Cerebellar nuclear complex (tissue), 1 donor: ENCODE measurements at places on chromosomes 5 and 9.

GRCh38 chr5:122871661-122872060 lies 26.2 kb downstream of the SNX24 start:
- DNase-seq, result no peak

DNA sequence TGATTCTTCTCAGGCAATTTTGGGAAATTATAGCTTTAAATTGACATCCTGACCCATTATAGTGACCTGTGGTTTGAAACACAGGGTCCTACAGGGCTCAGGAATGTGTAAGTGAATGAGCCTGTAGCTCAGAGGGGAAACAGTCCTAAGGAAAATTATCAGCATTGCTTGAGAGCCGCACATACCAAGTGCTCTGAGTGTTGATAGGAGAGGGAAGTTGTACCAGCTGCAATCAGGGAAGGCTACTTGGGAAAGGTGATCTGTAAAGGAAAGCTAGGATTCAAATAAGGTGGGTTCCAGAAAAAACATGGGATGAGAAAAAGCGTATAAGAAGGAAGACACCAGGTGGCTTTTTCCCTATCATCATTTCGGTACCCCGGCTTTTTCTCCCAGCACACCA lies 4.4 kb upstream of the SLC25A51 start:
- no peak for DNase-seq

DNA sequence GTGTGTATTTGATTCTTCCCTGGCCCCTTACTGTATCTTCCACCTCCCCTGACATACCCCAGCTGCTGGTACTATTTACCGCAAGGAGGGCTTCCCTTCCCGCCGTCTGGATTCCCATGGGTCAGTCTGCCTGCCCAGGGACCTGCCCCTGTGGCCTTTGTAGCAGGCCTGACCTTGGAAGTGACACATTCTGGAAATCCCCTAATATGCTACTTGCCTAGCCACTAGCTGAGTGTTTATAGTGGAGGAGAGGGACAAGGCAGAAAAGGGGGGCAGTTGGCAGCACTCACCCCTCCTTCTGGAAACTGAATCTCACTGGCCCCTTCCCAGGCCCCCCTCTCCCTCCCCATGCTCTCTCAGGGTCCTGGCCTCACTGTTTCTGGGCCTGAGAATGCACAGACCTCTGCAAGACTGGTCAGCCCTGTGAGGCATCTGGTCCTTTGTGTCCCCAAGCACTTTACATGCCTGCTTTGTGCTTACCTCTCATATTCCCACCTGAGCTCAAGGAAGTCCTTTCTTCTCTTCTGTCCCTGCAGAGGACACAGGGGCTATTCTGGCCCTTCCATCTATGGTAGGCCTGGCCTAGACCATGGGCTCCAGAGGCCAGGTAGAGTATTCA lies 8.2 kb upstream of the CCL21 start:
- no peak for DNase-seq

DNA sequence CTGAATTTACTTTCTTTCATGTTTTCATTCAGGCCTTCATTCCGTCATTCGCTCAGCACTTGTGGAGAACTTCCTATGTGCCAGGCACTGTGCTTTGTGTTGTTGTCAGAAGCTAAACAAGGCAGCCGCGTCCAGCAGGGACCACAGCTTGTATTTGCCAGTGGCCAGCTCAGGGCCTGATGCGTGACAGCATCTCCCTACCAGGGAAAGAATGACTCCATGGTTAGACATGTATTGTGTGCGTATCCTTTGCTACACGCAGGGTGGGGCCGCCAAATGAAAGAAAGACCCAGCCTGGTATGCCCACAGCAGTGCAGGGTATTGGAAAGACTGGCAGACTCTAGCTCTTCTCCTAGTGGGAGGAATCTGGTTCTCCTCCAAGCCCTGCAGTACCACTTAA lies 4.7 kb upstream of the COL27A1 start:
- DNase-seq, result no peak

DNA sequence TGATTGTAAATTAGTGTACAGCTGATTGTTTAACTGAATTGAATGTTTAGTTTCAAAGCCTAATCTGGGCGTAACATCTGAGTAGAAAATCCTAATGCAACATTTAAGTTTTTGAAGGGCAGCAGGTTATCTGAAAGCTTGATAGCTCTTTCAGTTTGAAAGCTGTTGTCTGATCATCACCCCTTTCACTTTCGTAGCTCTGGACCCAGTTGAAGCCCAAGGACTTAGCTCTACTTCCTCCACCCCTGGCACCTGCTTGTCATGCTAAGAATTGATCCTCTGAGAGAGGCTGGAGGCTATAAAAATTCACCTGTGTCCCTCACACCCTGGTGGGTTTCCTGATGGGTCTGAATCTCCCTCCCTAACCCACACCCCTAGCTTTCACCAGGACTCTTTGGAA lies 86.0 kb downstream of the ZFAND5 start:
- no peak for DNase-seq

GRCh38 chr9:134787601-134788531 lies 92.7 kb upstream of the FCN2 start:
- DNase-seq, result no peak

DNA sequence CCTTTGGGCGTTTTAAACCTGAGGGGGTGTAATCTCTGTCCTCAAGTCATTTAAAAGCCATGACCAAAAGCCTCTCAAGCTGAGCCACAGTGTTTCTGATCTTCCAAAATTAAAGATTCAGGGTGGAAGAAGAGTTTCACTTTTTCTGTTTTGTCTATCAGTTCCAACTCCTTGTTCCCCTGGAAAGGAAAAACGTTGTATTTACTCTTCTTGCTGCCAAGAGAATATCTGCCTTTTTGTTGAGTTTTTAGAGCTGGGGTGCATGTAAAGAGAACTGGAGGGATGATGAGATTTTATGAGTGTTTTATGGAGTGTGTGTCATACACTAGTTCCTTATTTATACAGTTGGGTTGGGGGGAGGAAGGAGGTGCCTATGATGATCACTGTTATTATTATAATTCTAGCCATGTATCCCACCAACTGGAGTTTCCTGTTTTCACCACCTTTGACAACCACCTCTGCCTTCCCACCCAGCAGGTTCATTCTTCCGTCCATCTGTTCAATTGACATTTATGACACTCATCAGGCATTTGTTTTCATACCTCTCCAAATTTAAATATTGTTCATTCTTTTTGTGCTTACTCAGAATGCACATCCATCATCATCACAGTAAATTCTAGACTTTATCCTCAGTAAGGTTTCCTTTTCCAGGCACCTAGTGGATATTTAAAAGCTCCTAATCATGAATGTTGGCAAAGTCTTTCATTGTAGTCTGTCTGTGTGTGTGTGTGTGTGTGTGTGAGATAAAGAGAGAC lies 97.9 kb upstream of the MPDZ start:
- DNase-seq, result no peak

DNA sequence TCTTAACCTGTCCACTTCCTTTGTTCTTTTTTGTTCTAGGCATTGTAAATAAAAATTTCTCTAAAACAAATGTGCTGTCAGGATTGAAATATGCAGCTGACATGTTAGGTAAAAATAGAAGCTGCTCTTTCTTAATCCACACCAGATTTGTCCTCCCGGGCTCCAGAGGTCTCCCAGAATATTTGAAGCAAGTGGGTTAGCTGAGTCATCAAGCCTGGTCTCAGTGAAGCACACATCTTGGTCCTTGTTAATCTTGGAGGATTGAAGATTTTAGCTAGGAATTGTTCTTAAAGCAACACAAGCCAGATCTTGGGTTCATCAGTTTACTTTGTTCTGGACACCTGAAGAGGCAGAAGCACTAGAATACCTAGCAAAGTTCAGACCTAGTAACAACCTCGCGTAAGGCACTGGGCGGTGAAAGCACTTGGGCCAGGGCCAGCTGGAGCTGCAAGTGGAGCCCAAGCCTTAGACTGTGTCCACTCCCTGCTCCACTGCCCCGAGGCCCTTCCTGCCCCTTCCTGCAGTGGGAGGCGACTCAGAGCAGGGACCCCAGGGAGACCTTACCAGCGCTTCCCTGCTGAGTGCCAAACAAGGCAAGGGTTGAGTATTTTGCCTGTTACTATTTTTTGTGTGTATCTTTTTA lies 36.5 kb downstream of the HABP4 start:
- DNase-seq, result no peak

GRCh38 chr9:132671620-132672412 lies 1.6 kb downstream of the GTF3C4 start:
- no peak for DNase-seq

GRCh38 chr5:1239505-1240251 lies 14.5 kb downstream of the SLC6A18 start:
- DNase-seq, result no peak

GRCh38 chr5:88660264-88660946 lies 222.6 kb downstream of the MEF2C start:
- no peak for DNase-seq

- DNase-seq, result no peak
Measured at GRCh38 chr5:69467442-69468225, 25.0 kb upstream of the OCLN start.

- no peak for DNase-seq
Measured at GRCh38 chr5:8033261-8033660, 164.3 kb downstream of the MTRR start.

DNA sequence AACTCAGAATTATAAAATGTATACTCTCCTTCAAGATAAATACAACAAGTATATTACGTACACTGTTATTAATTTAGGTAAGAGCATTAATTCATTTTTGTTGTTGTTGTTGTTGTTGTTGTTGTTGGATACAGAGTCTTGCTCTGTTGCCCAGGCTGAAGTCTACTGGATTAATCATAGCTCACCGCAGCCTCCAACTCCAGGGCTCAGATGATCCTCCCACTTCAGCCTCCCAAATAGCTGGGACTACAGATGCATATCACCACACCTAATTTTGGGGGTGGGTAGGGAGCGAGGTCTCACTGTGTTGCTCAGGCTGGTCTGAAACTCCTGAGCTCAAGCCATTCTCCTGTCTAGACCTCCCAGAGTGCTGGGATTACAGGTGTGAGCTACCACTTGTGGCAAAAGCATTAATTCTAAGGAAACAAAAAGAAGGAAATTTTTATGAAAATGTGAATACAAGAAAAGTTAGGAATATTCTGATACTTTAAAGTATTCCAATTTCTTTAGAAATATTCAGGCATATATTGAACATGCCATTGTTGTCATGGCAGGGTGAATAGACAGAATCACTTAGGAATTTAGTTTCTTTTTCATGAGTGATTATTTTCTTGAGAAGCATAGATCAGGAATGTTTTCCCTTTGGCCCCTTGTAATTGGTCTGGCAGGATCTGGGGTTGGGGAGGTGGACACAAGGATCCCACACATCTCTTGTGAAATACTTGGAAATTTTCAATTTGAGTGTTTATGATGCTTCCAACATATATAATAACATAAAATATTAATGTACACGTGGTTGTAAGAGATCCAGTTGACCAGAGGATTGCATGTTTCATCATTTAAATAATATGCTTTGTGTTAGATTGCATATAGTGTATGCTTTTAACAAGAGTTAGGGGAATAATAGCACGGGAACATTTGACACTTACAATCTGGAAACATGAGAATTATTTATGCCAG lies 263.6 kb downstream of the FANCC start:
- DNase-seq, result no peak

DNA sequence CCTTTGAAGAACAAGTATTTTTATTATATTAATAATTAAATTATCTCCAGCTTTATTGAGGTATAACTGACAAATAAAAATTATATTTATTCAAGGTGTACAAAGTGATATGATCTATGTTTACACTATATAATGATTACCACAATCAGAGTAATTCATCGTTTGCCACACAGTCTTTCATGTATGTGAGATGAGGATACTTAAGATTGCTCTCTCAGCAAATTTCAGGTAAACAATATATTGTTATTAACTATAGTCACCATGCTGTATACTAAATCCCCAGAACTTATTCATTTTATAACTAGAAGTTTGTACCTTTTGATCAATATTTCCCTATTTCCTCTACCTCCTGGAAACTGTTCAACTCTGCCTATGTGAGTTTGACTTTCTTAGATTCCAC lies 16.7 kb upstream of the CCNO start:
- no peak for DNase-seq

GRCh38 chr5:68406767-68407241 lies 191.2 kb downstream of the PIK3R1 start:
- DNase-seq, result no peak

DNA sequence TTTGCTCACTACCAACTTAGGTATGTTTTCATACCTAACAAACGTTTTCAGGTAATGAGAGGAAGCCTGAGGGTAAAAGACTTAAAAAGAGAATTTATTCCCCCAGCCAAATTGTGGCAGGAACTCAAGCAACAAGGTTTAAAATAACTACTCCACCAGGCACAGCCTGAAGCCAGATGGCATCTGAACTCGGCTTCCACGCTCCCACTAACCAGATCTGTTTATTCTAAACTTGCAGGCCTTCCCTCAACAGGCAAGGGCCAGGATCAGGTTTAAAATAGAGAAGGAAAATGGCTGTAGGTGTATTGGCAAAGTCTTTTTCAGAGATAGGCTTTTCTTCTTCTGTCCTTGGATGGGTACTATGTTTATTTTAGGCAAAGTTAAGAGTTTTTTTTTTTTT lies 89.4 kb downstream of the OTULIN start:
- peak; percentile 61 for DNase-seq

- no peak for DNase-seq
Measured at GRCh38 chr9:2486988-2487387, 134.6 kb upstream of the VLDLR start.

- peak; percentile 21 for DNase-seq
Measured at GRCh38 chr9:72489986-72490385, 31.4 kb upstream of the TMC1 start.

- no peak for DNase-seq
Measured at GRCh38 chr5:8869932-8870331, 675.9 kb downstream of the SEMA5A start.

DNA sequence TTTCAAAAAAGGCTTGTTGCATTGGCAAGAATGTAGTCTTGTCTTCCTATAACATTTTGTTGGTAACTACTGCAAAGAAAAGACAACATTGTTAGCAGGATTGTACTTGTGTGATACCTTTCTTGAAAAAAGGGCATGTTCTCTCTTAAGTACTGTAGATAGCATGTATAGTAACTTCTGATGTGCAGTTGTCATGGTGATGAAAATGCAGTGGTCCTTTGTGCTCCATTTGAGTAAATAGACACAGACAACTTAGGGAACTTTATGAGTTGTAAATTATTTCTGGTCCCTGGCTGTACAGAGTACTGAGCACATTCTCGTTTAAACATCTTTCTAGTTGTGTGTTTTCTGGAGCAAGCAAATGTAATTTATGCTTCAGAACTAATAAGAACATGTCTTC lies 103.3 kb downstream of the CD180 start:
- no peak for DNase-seq

- DNase-seq, result no peak
Measured at GRCh38 chr9:12141422-12141821, 551.8 kb upstream of the TYRP1 start.
